LoVo (cell line): ENCODE measurements at places on chromosomes 4 and X.

GRCh38 chrX:148804579-148805355 is 304.4 kb downstream of the AFF2 start:
- DNase-seq = no peak

DNA sequence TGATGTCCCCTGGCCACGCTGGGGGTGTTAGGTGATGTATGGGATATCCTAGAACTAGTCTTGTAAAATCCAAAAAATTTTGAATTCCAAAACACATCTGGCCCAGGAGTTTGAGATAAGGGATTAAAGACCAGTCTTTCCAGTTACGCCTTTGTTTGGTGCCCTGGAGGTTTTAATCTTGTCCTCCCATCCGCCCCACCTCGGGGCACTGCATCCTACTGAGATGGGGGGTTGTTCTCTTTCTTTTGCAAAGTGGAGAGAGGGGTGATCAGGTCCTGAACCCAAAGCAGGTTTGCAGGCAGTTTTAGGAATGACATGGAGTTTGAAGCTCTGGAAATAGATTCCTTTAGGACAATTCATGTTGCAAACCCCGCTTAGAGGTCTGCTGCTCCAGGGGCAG is 1.8 kb downstream of the SUV39H1 start:
- no peak for DNase-seq

- DNase-seq = no peak
Observed at GRCh38 chr4:10625131-10625530, 59.4 kb downstream of the CLNK start.

- no peak for DNase-seq
Observed at GRCh38 chr4:167232805-167233684, 1.2 kb downstream of the SPOCK3 start.

- no peak for DNase-seq
Observed at GRCh38 chr4:9894644-9895332, 113.4 kb downstream of the DRD5 start.

- DNase-seq = no peak
Observed at GRCh38 chr4:54315561-54316538, 86.8 kb downstream of the PDGFRA start.

- no peak for DNase-seq
Observed at GRCh38 chrX:25717122-25717521, 421.0 kb upstream of the MAGEB18 start.

DNA sequence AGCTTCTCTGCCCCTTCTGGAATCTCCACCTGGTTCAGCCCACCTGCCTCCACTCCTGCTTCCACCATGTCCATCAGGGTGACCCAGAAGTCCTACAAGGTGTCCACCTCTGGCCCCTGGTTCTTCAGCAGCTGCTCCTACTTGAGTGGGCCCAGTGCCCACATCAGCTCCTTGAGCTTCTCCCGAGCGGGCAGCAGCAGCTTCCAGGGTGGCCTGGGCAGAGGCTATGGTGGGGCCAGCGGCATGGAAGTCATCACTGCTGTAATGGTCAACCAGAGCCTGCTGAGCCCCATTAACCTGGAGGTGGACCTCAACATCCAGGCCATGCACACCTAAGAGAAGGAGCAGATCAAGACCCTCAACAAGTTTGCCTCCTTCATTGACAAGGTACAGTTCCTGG is 74.4 kb upstream of the ZXDA start:
- DNase-seq = no peak

DNA sequence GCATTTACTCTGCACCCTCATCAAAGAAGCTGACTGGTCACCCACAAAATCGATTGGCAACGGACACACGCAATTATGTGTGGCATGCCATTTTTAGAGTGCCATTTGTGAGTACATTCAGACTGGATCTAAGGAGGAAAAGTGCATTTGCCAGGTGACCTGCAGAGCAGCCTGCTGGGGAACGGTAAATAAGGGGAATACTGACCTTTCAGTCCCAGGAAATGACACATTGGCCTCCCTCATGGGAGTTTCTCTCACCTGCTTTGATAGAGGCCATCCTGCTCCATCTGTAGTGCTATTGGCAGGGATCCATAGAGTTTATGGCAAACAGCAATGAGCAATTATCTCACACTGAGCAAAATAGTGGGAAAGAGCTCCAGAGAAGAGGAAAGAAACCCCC is 127.8 kb downstream of the DDX53 start:
- DNase-seq = no peak

DNA sequence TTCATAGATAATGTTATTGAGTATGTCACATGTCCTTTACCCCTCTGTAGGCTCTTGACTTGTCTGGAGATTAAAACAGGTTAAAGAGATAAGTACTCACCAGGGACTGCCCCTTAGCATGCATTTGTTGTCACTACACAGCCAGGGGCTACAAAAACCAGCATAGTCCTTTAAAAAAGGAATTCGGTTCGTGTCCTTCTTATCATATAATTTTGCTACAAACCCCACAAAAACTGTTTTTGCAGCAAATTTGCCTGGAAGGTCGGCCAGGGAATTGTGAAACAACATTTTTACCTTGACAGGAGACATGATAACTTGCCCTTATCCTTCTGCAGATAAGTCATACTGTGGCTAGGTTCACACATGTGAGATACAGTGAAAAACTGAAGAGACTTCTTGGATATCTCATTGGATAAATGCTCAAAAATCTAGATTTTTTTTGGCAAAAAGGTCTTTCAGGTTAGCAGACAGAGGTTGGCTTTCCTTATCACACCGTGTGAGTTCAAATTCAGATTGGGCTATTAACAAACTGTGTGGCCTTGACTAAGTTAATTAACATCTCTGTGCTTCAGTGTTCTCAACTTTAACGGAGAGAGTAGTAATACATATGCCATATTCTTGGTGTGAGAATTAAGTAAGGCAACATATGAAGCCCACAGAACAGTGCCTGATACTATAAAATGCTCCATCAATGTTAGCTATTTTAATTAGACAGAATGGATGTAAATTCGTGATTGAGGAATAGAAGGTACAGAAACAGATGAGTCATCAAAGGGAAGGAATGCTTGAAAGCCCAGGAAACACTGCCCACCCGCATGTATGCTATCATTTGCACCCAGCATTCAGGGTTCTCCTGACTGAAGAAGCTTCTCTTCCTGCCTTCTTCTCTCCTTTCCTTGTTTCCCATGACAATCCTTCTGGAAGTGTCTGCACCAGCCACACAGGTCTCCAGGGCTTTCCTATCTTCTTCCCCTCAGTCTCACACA is 30.0 kb downstream of the FAM9C start:
- DNase-seq = no peak

- DNase-seq = no peak
Observed at GRCh38 chrX:22650691-22651090, 349.1 kb upstream of the DDX53 start.

DNA sequence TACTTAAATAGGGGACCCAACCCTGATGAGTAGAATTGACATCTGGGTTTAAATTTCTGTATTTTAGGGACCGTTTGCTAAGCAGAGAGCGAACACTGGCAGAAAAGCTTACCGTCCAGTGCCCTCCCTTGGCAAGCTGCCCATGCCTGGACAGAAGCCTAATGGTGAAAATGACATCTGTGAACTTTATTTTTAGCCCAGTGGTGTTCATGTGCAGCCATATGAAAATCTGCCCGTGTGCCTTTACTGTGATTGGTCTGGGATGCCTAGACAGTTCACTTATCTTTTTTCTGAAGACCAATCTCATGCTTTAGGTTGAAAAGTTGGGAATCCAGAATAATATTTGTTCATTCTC is 1.1 kb downstream of the STBD1 start:
- no peak for DNase-seq

DNA sequence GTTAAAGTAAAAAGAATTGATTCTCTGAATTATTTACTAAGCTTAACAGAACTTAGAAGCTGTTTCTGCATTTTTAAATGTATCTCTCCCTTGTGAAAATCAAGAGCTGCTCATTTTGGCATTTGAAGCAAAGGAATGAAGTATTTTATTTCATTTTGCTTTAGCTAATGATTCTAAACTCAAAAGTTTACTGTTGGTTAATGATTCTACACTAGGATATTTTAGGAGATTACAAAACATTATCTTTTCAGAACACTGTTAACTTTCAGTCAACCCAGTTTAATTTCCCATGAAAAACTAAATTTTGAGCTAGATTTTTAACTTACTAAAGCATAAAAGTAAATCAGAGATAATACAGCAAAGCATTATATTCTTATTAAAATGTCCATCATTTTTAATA is 355.2 kb upstream of the CXorf51B start:
- DNase-seq = no peak

- DNase-seq = no peak
Observed at GRCh38 chr4:3136454-3136853, 62.0 kb downstream of the HTT start.

DNA sequence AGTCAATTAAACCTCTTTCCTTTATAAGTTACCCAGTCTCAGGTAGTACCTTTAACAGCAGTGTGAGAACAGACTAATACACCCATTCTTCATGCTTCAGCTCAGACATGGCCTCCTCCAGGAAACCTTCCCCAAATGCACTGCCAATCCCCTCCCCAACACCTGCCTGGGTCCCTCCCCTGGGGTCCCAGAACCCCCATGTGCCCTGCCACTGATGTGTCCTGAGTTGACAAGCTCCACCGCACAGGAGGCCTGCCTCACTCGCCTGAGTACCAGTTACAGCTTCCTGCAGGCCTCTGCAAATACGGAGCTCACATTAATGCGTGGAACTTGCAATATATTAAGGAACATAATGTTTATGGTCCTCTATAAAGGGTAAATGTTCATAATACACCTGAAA is 34.9 kb upstream of the CRMP1 start:
- DNase-seq = no peak

- no peak for DNase-seq
Observed at GRCh38 chr4:74567981-74568380, 123.0 kb downstream of the AREG start.

DNA sequence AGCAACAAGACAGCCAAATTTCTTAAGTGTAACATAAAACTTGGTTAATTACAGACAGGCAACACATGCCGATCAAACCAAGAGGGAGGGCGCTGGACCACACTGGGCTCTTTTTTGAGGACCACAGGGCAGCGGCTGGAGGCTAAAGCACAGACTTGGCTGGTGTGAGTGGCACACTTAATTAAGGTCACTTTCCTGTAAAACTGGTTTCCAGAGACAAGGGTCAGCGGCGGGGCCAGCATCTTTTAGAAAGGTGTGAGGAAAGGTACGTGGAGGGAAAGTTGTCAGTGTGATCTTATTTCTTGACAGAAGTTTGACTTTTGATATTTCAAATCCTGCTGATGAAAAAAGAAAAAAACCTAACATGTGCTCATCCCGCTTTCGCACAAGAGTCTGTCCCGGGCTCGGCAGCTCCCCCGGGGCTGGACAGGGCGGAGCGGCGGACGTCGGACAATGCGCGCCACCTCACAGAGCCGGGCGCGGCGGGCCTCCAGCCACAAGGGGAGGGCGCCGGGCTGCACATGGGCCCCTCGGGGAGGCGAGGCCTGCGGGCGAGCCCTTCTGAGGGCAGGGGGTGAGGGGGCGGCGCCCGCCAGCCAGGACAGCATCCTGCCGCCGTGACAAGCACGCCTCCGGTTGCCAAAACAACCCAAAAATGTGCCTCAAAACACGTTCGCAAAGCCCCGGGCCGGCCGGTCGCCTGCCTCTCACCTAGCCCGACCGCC is 660 bp upstream of the HSPA4L start:
- no peak for DNase-seq

GRCh38 chr4:172786039-172786792 is 382.4 kb upstream of the GALNT7 start:
- no peak for DNase-seq

- DNase-seq = no peak
Observed at GRCh38 chr4:41647383-41647782, 101.1 kb downstream of the PHOX2B start.

- DNase-seq = peak; percentile 70
Observed at GRCh38 chr4:175536852-175537453, 275.1 kb downstream of the GPM6A start.

- no peak for DNase-seq
Observed at GRCh38 chrX:12843668-12844279, 23.1 kb upstream of the TLR7 start.

DNA sequence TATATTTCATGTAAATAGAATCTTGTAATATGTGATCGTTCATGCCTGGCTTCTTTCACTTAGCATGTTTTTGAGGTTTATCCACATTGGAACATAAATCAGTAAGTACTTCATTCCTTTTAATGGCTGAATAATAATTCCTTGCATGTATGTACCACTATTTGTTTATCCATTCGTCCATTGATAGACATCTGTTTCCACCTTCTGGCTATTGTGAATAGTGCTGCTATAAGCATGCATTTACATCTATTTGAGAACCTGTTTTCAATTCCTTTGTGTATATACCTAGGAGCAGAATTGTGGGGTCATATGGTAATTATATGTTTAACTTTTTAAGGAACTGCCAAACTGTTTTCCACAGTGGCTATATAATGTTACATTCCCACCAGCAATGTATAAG is 356.7 kb upstream of the DIPK2B start:
- DNase-seq = no peak

- peak; percentile 40 for DNase-seq
Observed at GRCh38 chr4:124322234-124323065, 390.1 kb downstream of the ANKRD50 start.

DNA sequence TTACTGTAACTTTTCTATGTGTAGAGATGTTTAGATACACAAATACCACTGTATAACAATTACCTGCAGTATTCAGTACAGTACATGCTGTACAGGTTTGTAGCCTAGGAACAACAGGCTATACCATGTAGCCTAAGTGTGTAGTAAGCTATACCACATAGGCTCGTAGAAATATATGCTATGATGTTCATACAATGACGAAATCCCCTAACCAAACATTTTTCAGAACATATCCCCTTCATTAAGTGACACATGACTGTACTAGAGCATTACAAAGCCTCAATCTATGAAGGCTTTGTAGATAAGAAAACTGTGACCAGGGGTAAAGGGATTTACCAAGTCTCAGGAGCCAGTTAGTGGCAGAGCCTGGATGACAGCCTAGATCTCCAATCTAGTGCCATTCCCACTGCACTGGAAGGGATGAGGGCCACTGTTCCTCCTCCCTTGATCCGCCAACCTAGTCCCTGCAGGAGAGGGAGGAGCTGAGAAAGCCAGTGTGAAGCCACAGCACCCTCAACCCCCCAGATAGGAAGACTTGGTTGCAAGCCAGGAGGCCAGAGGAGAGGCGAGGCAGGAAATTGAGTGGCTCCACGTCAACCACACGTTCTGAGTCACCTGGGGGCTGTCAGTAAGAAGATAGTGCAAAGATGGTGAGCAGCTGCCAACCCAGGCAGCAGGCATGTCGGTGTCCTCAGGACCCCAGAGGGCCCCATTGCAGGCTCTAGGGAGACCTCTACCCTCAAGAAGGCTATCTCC is 227.7 kb downstream of the BCOR start:
- peak; percentile 41 for DNase-seq

GRCh38 chrX:47804315-47804714 is 32.4 kb upstream of the ZNF81 start:
- no peak for DNase-seq

GRCh38 chr4:136306361-136306760 is 1225.9 kb downstream of the PCDH18 start:
- no peak for DNase-seq

- no peak for DNase-seq
Observed at GRCh38 chr4:164524789-164525188, 229.1 kb upstream of the SMIM31 start.
